ENCODE measurements at places on chromosomes 3 and 15. TPM values are rescaled to one million over a fixed set of nuclear protein-coding genes. Genes with fewer than 3 reads are reported as not detected.
A peak's percentile ranks its signal among the peaks of the same experiment; 100 is the strongest.

TMCO5A gene
- total RNA-seq = not detected

CLDN18 gene
- not detected for total RNA-seq

ZIC4 gene
- total RNA-seq = 0.02 TPM

DOCK3 gene
- total RNA-seq = 1.0 TPM

FES gene
- not detected for total RNA-seq

KLHL40 gene
- not detected for total RNA-seq

IFT80 gene
- 32.4 TPM for total RNA-seq

CCDC13 gene
- not detected for total RNA-seq

FANCD2OS gene
- not detected for total RNA-seq

APOD gene
- total RNA-seq = not detected

SERPINI2 gene
- total RNA-seq = not detected

CA12 gene
- 6.1 TPM for total RNA-seq

- no peak for DNase-seq
Measured at GRCh38 chr3:179630753-179631451, 21.9 kb upstream of the USP13 start.

DNA sequence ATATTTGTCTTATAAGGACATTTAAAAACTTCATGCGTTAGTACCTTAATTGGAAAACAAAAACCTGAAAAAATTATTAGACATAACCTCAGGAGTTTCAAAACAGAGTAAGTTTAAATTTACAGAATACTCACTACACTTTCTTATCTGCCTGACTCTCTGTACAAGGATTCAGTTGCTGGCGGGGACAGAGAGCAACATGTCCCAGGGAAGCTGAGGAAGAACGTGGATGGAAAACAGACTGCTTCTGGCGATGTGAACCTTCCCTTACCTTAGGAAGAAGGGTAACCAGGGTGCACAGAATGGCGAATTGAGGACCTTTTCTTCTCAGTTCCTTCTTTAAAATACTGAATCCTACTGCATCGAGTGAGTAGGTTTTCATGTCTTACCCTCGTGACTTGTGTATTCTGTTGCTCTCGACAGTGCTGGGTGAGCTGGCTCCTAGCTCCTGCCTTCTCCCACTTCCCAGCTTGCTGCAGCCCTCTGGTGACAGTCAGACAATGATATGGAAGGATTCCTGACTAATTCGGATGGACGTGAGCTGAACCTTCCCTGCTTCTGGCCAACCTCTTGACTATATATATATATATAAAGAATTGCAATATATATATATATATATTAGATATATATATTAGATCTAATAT, 178.2 kb downstream of the PDZRN3 start:
- DNase-seq = no peak

GRCh38 chr3:8667463-8668091, 23.0 kb upstream of the SSUH2 start:
- no peak for DNase-seq

DNA sequence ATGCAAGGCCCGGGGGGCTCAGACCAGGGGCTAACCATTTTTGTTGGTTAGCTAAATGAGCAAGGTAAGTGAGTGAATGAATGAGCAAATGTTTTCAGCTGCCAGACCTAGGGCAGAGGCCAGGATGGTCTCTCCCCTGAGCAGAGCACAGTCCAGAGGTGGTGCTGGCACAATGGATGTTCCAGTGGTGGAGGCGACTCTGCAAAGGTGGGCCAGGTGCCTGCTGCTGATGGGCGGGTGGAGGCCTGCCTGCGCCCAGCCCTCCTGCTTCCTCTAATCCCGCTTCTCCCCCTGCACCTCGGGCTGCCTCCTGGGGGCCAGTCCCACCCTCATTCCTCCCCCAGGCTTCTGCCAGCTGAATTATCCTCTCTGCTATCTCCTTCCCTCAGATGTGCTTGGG, 112.8 kb downstream of the WNT7A start:
- no peak for DNase-seq

DNA sequence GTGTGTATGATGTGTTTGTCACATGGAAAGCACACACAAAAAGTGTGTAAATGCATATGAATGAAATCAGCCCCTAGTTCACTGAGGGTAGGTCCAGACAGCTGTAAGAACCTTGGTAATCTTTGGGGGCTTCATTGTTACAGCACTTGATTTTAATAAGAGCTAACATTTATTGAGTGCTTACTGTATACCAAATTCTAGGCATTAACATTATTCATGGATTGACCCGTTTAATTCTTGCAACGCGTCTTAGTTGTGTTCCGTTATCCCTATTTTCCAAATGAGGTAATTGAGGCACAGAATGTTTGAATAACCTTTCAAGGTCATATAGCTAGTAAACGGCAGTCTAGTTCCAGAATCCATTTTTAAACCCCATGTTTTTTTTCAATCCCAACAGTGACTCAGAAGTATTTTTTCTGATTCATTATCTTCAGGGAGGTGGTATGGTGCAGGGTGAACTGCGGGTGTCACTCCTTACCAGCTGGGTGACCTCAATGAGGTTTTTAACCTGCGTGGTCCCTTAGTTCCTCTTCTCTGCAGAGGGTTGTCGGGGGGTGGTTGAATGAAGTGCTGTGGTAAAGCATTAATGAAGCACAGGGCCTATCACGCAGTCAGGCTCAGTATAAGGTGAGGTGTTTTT, 14.2 kb downstream of the RAB8B start:
- peak; percentile 70 for DNase-seq

DNA sequence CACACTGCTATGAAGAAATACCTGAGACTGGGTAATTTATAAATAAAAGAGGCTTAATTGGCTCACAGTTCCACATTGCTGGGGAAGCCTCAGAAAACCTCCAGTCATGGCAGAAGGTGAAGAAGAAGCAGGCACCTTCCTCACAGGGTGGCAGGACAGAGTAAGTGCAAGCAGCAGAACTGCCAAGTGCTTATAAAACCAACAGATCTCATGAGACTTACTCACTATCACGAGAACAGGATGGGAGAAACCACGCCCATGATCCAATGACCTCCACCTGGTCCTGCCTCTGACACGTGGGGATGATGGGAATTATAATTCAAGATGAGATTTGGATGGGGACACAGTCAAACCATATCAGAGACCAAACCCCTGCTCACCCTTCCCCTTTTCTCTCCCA, 75.0 kb downstream of the TRIM69 start:
- peak; percentile 10 for DNase-seq

DNA sequence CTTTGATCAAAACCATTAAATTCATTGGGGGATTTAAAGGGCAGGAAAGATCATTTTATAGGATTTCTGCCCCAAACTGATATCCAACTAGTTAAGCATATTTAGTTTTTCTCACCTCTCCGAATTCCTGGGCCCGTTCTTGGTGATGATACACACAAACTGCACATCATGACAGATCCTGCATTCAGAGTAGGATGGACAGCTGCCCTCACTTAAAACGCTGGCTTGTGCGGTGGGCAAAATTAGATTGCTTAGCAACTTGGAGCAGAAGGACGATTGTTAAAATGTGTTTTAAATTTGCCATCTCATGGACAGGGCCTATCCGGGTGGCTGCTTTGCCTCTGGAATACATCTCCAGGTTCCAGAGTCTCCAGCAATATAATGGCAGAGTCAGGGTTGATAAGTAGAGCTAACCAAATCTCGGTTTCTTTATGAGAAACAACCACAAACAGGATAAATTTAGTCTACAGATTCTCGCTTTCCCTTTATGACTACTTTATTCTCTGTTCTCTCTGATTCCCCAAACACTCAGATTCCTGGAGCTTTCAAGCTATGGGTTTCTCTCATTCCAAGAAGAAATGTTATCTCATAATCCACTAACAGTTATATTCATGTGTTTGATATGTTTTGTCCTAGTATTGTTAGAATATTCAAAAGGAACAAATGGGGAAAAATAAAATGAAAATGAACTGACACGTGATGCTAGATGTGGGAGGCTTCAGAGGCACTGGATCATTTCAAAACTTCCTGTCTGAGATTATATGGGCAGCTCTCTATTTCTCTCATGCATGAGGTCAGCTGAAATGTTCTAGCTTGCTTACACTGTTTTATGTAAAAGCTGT, 1014.1 kb upstream of the SEMA6D start:
- DNase-seq = no peak

- DNase-seq = no peak
Measured at GRCh38 chr15:36959746-36960145, 140.6 kb downstream of the MEIS2 start.

DNA sequence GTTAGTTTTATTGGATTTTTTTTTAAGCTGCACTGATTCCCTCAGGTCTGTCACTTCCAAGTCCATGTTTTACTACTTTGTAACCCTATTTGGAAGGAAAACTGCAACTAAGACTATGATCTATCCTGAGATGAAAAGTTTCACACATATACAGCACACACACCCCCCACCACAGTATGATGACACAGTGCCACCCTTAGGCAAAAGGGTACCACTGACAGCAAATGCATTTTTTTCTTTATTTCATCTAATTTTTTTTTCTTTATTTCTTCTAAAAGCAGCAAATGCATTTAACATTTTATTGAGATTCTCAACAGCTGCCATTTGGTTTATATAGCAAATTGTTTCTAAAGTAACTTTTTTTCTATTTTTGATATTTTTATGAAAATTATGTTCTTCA, 21.2 kb downstream of the NGRN start:
- peak; percentile 60 for DNase-seq

DNA sequence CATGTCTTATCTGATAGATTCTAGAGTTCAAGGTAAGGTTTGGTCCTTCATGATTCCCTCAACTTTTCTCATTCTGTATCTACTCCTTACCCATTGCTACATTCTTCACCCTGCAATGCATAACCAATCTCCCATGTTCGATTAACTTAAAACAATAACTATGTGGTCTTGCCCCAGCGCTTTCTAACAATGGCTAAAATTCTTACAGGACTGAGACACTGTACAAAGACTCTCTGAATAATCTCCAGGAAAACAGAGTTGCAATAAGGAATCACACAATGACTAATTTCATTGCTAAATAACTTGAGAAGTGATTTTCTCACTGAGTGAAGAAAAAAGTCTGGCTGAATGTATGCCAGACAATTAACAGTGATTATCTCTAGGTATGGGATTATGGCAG, 69.6 kb upstream of the FAM174B start:
- no peak for DNase-seq

DNA sequence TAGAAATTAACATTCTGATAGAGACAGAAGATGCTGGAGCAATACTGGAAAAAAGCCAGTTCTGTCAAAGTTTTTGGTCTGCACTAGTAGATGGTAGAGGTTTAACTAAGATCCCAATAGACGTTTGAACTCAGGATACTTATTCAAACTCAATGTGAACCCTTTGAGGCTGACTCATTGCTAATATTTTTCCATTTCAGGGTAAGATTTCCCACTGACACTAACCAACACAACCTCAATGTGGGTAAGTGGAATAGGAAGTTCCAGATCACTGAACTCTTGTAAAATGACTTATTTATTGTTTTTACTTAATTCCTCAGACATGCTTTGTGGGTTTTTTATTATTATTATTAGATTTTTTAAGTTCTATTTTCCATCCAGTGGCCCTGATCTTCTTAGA, 1024.8 kb downstream of the EPHA3 start:
- DNase-seq = no peak

DNA sequence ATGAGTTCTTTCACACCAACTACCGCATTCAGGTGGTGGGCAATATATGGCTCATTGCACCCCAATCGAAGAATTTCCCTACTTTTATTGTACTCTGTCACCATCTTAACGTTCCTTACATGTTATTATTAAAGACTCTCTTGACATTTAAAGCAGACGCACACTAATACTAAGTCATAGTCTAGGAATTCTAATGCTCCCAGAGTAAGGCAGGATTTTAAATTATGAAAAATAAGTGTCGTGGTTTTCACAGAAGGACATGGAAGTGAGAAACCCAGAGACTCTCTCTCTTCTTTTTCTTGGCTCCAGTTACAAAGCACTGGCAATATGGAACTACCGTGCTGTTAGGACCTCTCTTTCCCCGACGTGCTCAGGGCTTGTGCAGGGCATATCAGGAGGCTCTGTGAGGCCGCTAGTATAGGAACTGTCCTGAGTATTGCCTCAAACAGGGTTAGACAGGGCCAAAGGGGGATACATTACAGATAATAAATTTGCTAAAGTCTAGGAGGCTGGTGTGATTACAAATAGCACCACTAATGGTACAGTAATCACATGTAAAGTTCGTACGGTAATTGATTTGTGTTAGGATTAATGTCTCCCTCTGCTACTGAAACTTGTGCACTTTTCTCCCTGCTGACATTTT, 590.8 kb downstream of the FOXP1 start:
- DNase-seq = no peak

DNA sequence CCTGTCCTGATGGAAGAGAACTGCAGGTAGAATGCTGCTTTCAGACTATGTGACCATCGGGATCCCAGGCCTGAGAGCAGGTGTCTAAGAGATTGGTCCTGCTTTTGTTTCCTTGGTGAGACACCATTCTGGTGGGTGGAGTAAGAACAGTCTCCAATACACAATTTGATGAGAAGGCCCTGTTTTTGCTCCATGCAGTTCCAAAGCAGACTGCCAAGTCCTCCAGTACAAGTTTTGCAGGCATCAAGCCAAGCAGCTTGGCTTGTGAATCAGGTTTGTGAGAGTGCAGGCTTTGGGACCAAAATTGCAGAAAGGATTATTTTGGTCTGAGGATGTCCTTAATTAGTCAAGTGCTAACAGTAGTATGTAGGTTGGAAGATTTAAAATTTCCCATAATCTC, 381.6 kb downstream of the FOXP1 start:
- peak; percentile 14 for DNase-seq

DNA sequence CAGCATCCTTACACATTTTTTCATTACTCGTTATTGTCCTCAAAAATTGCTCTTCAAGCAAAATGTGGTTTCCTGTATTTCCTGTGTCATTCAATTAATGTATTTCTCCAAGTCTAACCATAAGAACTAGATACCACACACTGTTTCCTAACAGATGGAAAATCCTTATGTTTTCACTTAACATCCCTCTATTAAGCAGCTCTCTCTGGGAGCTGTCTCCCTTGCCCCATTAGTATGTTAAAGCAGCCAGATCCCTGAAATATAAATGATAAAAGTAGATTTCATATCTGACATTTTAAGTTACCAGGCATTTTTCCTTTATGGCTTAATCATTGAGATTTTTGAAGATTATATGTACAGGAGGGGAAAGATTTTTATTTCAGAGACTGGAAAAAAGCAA, 15.9 kb downstream of the PFN2 start:
- DNase-seq = no peak

GRCh38 chr3:94587291-94587690, 524.4 kb downstream of the NSUN3 start:
- DNase-seq = no peak

DNA sequence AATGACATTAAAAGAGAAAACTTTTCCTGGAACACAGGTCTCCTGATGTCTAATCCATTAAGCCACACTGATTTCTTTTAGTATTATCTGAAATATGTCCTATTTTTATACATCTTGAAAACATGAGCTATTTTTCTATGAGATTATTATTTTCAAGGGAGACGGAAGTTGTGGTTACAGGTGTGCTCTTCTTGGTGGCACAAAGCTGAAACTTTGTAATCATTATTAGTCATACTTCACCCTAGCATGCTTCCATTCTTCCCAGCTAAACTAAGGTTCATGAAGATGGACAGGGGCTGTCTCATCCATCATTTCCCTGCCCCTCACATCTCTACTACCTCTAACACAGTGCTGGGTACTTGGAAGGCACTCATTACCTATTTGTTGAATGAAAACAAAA, 85.6 kb upstream of the POU1F1 start:
- no peak for DNase-seq

Measured in M059J (cell line).